AG09309 (cell line): ENCODE measurements at places on chromosomes 5 and 9.

GRCh38 chr5:39478863-39479262 is 54.1 kb upstream of the DAB2 start:
- DNase-seq, result no peak

DNA sequence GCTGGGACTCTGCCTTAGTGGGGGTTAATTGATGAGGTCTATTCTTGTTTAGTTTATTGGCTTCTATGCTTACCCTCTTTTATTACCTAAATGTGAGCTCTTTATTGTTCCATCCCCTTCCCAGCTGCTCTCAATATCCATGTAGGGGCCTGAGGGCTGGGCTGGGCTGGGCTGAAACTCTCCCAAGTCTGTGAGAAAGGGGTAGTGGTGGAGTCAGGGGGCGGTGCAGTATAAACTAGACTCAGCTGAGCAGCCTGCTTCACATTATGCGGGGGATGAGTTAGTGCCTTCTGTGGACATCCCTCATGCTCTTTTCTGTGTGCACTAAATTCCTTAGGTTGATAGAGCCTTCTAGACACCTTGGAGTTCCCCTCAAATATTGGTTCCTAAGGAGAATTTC is 451.8 kb upstream of the PTGER4 start:
- no peak for DNase-seq

GRCh38 chr9:123820139-123820538 is 109.8 kb downstream of the DENND1A start:
- no peak for DNase-seq

DNA sequence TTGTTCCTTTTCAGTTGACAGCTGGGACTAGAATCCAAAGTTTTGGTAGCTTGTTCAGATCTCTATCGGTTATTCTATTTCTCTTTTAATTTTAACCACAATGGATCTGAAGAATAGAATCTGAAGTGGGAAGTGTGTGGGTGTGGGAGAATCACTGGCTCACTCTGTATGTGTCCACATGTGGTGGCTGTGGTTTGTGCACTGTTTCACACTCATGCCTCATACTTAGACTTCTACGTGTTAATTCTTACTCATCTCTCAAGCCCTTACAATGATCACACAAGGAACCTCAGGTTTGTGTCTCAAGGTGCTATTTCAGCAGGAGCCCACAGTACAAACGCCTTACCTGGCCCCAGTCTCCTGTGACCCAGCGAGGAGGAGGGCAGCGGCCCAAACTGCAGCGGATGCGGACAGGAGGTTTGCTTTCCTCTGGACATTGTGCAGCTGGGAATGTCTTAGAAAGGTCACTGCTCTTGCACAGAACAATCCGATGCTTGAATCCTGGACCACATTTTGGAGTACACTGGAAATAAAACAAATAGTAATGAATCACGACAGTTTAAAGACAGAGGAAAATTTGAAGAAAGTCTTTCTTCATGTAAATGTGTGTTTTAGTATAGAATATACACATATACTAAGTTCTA is 309.1 kb downstream of the ADAMTS6 start:
- DNase-seq, result peak; percentile 70

GRCh38 chr5:173863359-173863758 is 24.8 kb upstream of the CPEB4 start:
- DNase-seq, result no peak

- no peak for DNase-seq
These were observed 47.9 kb downstream of the RAI14 start for GRCh38 chr5:34703767-34704713.

GRCh38 chr5:96297290-96297689 is 135.8 kb downstream of the PCSK1 start:
- peak; percentile 91 for DNase-seq

- no peak for DNase-seq
These were observed 885 bp upstream of the MLLT3 start for GRCh38 chr9:20623021-20623747.

GRCh38 chr9:134438195-134438788 is 112.0 kb downstream of the RXRA start:
- DNase-seq, result no peak

- no peak for DNase-seq
These were observed 38.8 kb upstream of the ZNF618 start for GRCh38 chr9:113837334-113837733.

DNA sequence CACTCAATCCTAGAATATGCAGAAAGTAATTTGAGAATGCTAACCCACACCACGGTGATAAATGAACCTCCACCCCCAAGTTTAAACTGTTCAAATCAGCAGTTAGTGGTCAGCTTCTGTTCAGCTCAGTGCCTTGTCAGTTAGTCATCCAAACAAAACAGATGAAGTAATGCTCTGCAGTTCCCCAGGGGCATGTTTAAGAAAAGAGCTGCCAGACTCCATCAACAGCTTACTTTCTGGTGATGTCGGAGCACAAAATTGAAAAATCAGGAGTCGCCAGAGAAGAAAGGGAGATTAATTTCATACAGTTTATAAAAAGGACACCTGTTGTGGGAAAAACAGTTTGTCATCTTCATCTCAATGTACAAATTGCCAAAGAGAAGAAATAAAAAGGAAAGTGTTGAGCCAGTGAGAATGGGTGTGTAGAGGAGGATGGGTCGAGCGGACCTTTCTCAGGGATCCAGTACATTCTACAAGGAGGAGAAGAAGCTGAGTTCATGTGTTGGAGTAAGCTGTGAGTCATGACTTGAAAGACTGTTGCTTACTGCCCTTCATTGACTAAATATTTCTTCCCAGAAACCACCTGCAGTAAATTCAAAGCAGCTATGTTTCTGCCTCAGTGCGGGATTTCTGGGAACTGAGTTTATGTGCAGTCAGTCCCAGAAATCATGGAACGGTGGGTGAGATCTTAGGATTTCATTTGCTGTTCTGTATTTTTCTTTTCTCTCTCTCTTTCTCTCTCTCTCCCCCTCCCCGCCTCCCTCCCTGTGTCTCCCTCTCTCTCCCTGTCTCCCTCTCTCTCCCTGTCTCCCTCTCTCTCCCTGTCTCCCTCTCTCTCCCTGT is 13.7 kb downstream of the TRIO start:
- peak; percentile 90 for DNase-seq

GRCh38 chr9:134187891-134188385 is 23.6 kb upstream of the RNU6ATAC start:
- DNase-seq, result no peak
